Activated CD4-positive, alpha-beta T cell treated with anti-CD3 and anti-CD28 coated beads for 4 hours (primary cell): ENCODE measurements at places on chromosomes 11 and 22.

GRCh38 chr22:23772649-23773473 is at the start of gene MMP11:
MMP11 (plus strand) TSS chr22:23772849; CDS start chr22:23772871, 22 bp downstream.
- DNase-seq = peak; percentile 57

- DNase-seq = no peak
These were observed 53.3 kb downstream of the SCN3B start for GRCh38 chr11:123601136-123601535.

DNA sequence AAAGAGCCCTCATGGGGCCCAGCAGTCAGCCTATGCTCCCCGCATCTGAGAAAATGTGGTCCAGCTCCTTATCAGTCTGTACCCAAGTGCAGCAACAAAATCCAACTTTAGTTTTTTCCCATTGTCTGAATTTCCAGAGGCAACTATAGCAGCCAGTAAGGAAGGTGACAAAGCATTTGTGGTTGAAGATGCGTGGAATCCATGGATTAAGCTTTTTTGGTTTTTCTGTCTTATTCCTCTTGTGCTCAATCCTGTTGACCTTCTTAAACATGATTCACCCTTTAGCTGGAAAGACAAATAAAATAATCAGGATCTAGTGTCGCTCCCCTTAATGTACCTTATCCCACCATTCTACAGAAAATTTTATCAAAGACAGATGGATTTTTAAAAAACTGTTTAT is 14.3 kb downstream of the GDPD4 start:
- DNase-seq = no peak

DNA sequence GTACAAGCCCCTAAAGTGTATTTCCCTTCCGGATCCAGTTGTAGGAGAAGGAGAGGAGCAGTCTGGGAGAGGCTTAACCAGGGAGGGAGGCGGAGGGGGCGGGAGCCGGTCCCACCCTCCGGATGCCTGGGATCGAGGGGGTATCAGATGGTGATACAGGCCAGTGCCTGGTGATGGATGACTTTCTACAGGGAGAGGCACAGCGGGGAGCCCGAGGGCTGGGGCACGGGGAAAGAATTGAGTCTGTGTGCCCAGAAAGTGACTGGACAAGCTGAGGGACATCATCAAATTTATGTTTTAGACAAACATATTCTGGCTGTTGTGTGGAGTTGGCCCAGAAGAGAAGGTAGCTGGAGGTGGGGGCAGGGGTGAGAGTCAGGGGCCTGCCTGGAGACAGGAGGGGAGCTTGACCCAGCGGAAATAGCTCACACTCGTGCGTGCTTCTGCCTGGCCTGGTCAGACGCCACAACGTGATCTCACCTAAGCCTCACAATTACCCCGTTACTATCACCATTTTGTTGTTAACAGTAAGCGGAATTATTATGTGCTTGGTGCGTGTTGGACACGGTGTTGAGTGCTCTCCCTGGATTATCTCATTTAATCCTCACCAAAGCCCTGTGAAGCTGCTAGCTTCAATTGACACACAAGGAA is 42.4 kb downstream of the AMPD3 start:
- DNase-seq = no peak

GRCh38 chr11:75583718-75584658 is 21.9 kb downstream of the SERPINH1 start:
- no peak for DNase-seq

DNA sequence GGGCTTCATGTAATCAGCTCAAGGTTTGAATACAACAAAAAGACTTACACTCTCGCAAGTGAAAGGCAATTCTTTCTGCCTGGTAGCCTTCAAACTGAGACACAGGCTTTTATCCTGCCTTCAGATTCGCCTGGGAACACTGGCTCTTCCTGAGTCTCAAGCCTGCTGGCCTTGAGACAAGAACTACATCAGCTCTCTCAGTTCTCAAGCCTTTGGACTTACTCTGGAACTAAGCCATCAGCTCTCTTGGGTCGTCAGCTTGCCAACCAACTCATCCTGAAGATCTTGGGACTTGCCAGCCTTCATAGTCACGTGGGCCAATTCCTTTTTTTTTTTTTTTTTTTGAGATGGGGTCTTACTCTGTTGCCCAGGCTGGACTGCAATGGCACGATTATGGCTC is 35.7 kb upstream of the LRRC10B start:
- no peak for DNase-seq

DNA sequence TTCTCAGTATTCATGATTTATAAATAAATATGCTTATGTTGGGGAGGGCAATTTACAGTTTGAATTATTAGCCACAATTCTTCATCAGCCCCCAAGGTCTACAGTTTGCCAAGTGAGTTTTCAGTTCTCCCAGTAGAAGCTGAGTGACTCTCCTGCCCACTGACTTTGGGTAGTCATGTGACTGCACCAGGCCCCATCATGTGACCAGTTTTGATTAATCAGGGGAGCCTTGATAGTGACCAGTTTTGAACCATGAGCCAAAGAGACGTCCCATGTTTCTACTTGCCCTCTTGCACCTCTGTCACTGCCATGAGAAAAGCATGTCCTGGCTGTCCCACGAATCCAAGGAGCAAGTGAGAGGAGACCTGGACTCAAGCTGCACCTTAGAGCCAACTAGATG is 32.5 kb downstream of the SYN3 start:
- DNase-seq = no peak

- no peak for DNase-seq
These were observed 765.1 kb downstream of the KCNA4 start for GRCh38 chr11:29251738-29252137.
